Motor neuron (in vitro differentiated cells): ENCODE measurements at places on chromosomes 5 and 9.

DNA sequence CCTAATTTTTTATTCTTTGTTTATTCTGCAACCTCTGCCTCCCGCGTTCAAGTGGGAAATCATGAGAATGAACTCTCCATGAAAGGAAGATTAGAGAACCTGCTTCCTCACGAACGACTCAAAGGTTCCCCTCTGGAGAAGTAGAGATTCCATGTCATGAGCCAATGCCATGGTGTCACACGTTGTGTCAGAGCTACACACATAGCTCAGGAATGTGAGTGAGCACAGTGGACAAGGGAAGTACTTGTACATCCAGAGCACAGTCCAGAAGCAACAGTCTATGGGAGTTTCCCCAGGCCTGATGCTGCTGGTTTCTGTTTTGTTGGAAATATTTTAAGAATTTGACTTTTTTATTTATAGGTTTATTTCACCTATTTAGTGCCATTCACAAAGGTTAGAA is 26.8 kb upstream of the PPP2CA start:
- ATAC-seq, result peak; percentile 34

DNA sequence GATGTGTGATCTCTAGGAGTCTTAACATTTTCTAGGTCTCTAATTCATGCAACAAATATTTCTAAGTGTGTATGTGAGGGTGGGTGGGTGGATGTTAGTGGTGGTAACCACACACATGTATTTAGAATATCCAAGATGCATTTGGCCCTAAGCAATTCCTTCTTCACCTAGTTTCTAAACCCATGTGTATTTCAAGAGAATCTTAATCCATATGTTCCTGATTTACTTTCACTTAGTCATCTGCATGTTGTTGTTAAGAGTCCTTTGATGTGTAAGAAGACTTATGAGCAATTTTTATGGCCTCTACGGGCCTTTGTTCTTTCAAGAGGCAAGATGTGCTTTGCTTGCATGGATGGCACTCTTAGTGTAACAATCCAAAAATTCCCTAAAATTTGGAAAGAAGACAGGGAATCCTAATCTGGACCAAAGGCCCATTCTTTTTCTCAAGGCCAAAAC is 282.6 kb downstream of the SPATA31D1 start:
- ATAC-seq, result no peak

DNA sequence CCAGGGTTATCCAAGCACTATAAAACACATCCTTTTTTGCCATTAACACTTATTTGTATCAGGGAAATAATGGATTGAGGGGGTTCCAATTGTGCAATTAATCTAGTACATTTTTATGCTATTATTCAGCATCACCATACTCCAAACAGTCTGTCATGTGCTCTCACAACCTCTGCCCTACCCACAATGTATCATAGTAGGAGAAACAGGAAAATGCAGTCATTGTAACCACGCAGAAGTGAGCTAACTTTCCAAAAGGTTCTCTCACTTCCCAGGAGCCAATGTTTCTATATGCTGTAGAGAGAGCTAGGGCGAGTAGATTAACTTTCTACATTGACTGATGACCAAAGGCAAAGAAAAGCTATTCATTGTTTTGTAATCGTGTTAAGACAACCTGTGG is 29.8 kb downstream of the DAB2 start:
- ATAC-seq, result peak; percentile 9

DNA sequence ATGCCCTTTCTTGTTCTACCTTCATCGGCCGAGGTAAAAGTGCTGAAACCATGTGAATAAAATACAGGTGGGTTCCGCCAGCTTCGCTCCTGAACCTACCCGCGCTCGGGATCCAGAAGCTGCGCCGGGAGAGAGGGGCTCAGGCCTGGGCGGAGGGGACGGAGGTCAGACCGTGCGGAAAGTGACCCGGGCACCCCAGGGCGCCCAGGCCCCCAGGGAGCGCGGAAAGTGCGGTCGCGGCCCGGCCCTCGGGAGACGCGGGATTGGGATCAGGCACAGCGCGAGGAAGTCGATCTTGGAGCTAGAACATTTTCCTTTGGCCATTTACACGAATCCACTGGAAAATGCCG is 329 bp downstream of the SYK start:
- no peak for ATAC-seq

DNA sequence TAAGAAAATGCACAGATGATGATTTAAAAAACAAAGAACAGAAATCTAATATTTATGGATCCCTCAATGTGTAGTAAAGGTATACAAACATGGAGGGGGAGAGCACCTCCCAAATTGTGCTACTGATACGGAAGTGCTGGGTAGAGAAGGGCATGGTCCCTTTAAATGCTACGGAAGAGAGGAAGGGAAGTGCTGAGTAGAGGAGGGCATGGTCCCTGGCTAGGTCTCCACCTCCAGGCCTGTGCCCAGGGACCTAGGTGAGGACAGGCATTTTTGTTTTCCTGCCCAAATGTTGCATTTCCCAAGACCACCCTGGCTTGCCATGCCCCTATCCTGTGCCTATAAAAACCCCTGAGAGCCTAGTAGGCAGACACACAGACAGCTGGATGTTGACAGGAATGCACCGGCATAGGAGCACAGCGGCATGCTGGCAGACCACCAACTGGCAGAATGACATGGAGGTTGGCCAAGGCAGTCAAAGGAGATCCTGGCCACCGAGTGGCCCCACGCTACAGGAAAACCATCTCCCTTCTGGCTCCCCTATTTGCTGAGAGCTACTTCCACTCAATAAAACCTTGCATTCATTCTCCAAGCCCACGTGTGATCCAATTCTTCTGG is 62.1 kb upstream of the SPDL1 start:
- no peak for ATAC-seq

- ATAC-seq, result no peak
Observed at GRCh38 chr5:54320256-54320655, 9.9 kb upstream of the ARL15 start.

GRCh38 chr9:70533492-70533891 is 119.0 kb upstream of the KLF9 start:
- ATAC-seq, result no peak

- no peak for ATAC-seq
Observed at GRCh38 chr5:150224483-150225027, 34.7 kb downstream of the SLC6A7 start.

GRCh38 chr5:156883316-156883875 is 33.3 kb downstream of the PPP1R2B start:
- ATAC-seq, result no peak

GRCh38 chr9:81116340-81117137 is 572.8 kb downstream of the TLE1 start:
- ATAC-seq, result no peak

DNA sequence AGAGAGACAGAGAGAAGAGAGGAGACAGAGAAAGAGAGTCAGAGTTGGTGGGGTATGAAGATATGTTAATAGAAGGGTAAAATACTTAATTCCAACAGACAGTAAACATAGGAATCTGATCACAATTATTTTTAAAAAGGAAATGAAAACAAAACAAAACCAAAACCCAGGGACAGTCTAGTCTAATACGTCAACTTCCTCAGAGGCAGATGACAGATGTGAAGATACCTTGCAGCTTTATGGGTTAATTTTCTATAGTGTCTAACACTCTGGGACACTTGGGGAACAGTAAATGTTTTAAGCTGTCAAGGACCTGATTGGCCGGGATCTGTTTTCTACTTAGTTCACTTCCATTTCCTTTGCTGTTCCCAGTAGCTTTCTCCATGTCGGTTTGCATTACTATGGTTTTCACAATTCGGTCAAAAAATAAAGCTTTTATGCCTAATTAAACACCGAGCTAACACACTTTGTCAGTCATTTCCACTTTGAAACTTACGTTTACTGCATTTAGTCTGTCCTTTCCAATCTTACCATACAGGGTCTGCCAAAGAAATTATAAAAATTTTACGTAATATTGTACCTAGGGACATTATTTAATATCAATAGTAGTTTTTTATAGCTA is 216.5 kb downstream of the MCTP1 start:
- no peak for ATAC-seq

GRCh38 chr9:18675973-18676372 is 202.0 kb downstream of the ADAMTSL1 start:
- no peak for ATAC-seq

DNA sequence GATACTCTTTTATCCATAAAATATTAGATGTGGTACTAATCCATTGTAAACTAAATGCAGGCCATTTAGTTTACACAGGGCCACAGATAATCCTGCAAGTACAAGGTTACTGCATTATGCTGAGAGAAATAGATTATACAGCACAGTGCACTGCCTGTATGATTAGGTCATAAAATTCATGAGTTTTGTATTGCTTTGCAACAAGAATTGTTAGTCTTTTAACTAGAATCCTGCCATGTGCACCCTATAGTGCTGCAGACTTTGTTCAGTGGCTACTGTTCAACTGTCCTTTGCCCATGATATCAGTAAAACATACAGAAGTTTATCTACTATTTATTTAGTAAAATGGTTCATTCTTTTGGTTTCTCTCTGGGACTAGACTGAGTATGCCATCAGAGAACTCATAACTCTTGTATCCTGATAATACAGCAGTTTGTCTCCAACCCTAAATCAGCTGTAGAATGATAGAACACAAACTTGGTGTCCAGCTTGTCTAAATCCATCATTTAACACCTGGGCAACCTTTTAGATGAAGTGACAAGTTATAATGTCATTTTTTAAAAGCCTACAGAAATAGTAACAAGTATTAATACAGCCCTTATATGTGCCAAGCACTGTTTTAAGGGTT is 291.2 kb downstream of the TMEM167A start:
- ATAC-seq, result no peak

GRCh38 chr5:27497491-27497890 is 459.1 kb upstream of the CDH9 start:
- ATAC-seq, result no peak

DNA sequence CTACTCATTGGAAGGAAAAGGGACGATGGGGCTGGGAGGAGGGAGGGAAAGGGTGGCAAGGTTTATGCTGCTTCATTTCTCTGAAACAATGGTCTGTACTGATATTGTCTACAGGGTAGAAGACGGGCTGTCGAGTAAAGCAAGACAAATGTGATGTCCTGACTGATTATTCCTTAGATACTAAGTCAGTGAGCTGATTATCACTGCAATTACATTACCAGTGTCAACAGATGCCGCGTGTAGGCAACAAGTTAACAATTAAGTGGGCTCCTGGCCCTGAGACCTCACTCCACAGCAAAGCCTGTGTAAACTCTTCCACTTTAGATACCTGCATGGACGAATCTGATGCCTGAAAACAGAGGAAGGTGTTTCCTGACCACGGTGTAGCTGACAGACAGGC is 602.8 kb downstream of the IRX1 start:
- ATAC-seq, result no peak

GRCh38 chr9:84499969-84500582 is 159.5 kb upstream of the SLC28A3 start:
- no peak for ATAC-seq

- no peak for ATAC-seq
Observed at GRCh38 chr5:485946-486491, 38.2 kb downstream of the SLC9A3 start.

DNA sequence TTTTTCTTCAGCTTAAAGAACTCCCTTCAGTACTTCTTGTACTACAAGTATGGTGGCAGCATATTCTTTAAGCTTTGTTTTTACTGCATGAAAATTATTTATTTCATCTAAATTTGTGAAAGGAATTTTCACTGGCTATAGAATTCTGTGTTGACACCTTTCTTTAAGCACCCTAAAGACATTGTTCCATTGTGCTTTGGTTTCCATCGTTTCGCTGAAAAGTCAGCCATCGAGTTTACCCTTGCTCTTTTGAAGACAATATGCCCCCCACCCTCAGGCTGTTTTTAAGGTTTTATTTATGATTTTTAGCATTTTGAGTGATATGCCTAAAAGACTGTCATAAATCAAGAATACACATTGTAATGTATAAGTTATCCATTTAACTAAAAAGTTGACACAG is 27.3 kb upstream of the COL5A1 start:
- no peak for ATAC-seq

- ATAC-seq, result no peak
Observed at GRCh38 chr5:119289438-119290044, 66.3 kb upstream of the TNFAIP8 start.

DNA sequence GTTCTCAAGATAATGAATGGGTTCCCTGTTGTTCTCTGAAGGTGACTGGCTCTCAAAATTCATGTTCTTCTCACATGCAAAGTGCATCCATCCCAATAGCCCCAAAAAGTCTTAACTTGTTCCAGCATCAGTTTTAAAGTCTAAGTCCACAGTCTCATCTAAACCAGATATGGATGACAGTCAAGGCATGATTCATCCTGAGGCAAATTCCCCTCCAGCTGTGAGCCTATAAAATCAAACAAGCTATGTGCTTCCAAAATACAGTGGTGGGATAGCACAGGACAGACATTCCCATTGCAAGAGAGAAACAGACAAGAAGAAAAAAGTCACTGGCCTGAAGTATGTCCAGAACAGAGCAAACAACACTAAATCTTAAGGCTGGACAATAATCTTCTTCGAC is 25.4 kb downstream of the FBXO10 start:
- ATAC-seq, result no peak

DNA sequence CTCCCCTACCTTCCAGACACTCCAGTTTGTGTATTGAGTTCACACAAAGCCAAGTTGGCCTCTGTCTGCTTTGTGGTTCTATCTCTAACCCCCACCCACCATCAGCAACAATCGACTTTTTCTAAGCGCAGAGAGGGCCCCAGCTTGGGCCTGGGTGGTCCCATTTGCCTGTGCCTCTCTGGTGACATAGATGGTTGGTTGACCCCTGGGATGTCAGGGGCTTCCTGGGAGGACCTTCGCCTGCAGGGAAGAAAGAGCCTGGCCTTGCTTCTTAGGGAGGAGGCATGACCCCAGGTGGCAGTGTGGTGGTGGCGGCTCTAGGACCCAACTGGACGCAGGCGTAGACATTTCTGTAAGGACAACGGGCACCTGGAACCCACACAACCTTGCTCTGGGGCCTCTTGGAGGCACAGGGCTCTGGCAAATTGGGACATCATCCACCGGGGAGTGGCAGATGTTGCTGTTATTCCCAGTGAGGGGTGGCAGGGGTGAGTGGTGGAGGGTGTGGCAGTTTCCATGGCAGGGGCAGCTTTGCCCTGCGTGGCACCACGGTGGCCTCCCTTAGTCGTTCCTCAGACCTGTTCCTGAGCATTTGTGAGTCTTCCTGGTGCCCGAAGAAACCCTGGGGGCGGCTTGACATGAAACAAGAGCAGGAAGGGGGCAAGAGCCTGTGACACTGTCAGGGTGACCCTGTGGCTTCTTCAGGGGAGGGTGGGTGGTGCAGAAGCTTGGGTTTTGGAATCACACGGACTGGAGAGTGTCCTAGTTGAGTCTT is 171.0 kb upstream of the IER5L start:
- no peak for ATAC-seq

DNA sequence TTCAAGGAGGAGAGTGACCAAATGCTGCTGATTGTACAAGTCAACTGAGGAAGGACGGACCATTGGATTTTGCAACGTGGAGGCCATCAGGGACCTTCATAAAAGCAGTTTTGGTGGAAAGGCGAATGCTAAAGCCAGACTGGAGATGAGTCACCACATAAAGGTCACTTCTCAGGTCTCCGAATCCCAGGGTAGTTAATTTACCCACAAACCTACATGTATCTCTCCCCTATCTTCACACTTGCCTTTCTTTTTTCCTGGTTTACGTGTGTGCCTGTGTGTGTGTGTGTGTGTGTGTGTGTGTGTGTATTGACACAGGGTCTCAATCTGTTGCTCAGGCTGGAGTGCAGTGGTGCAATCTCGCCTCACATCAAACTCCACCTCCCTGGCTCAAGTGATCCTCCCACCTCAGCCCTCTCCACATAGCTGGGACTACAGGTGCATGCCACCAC is 4.6 kb upstream of the CTNNA1 start:
- no peak for ATAC-seq

GRCh38 chr9:79020276-79020675 is 551.5 kb upstream of the TLE4 start:
- ATAC-seq, result no peak
